WTC11 (cell line): ENCODE measurements at places on chromosomes 2 and 18.

- no peak for DNase-seq
These were observed 45.7 kb upstream of the CUL3 start for GRCh38 chr2:224630659-224631550.

DNA sequence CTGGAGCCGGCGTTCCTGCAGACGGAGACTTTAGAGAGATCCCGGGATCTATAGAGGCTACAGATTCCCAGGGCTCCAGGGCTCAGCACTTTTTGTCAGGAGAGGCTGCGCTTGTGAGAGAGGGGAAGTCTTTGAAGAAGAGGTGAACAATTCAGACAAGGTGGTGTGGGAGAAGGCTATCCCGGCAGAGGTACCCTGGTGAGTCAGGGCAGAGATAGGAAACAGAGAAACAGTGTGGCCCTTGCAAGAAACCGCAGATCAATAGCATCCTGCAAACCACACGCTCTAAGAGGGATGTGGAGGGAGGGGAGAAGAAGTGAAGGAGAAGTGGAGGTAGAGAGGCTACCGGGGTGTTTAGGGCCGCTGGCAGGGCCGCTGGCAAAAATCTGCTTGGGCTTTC is 160.5 kb upstream of the APCDD1 start:
- DNase-seq = no peak

DNA sequence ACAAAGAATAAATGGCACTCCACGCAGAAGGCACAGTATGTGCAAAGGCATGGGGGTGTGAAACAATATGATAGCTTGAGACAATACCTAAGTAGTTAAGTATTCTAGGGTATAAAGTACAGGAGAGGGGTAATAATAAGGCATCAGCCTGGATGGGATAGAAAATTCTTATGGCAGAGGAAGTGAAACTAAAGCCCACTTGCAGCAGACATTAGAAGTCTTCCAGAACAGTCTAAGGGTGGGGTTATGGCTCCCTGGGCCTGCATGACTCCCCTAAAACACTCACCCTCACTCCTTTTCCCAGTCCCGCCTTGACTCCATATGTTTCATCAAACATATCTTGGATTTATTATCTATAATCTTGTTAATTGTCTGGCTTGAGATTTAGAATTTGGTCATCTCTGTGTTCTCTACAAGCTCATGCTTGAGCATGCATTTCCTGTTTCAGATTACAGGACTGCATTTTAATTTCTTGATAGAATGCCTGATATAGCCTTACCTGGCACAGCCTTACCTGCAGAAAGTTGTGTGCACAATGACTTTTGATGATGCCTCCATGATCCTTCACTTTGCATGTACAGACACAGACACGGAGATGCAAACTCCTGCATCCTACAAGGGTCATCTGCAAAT is 28.5 kb upstream of the TMBIM1 start:
- DNase-seq = no peak

DNA sequence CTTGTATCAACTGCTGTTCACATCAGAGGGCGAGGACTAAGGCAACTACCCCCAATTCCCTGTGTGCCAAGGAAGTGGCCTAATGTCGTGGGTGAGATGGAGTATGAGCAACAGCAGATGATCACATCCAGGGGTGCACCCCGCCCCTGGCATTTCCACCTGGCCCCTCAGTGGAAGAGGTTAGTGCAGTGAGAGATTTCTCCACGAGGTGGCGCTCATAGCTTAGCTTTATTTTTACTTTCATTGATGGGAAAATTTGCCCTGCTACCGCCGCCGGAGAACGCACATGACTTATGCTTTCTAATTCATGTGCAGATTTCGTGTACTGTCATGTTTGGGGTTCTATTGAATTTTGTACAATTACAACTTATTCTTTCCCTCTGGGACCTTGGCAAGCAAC is 470.6 kb upstream of the MEX3C start:
- DNase-seq = peak; percentile 76

GRCh38 chr18:30618567-30618966 is 424.0 kb downstream of the DSC3 start:
- no peak for DNase-seq

- no peak for DNase-seq
These were observed 252.8 kb upstream of the PARD3B start for GRCh38 chr2:204292439-204292838.

DNA sequence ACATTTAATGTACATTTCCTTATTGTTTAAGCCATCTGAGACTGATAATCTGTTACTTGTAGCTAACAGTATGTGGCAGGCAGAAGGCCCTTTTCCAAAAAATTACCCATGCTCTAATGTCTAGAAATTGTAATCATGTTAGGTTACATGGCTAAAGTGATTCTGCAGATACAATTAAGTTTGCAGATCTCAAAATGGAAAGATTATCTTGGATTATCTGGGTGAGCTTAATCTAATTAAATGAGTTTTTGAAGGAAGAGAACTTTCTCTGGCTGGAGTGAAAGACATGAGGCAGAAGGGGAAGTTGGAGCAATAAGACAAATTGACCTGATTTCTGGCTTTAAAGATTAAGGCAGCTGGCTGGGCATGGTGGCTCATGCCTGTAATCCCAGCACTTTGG is 76.3 kb downstream of the MBD2 start:
- no peak for DNase-seq

- no peak for DNase-seq
These were observed 91.4 kb downstream of the PPP1R1C start for GRCh38 chr2:182077023-182077422.
